ENCODE measurements at places on chromosomes 11 and 22.

GRCh38 chr11:116513894-116514293, 258.9 kb downstream of the BUD13 start:
- no peak for DNase-seq

DNA sequence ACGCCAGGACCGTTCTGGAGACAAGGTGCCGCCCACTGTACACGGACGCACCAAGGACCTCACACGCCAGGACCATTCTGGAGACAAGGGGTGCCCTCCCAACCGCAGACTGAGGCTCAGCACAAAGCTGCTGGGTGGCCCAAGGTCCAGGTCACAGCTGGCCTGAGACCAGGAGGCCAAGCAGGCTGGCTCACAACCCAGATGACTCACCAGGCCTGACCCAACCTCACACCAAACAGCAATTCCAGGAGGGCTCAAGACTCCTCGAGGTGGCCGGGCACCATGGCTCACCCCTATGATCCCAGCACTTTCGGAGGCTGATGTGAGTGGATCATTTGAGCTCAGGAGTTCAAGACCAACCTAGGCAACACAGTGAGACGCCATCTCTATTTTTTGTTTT, 14.8 kb downstream of the BRD1 start:
- no peak for DNase-seq

DNA sequence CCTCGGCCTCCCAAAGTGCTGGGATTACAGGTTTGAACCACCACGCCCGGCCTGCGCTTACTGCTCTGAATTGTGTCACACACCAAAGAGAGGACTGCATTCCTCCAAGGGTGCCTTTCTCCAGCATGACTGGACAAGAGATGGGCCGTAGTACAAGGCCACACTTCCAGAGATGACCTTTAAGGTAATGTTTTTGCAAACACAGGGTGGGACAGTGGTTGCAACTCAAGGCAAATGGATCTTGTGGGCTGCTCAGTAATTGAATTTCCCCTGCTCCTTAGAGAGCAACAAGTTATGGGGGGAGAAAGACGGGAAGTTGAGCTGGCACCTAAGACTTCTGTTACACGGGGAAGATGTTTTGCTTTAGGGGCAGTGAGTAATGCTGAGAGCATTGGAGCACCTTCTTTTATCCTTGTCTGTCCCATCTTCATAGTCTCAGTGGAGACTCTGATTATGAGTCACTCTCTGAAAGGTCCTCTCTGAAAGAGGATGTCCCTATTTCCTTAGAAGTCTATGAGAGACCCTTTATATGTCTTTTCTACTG, 66.3 kb downstream of the C11orf91 start:
- DNase-seq = no peak

GRCh38 chr11:68354148-68354872, 41.9 kb downstream of the LRP5 start:
- DNase-seq = no peak

DNA sequence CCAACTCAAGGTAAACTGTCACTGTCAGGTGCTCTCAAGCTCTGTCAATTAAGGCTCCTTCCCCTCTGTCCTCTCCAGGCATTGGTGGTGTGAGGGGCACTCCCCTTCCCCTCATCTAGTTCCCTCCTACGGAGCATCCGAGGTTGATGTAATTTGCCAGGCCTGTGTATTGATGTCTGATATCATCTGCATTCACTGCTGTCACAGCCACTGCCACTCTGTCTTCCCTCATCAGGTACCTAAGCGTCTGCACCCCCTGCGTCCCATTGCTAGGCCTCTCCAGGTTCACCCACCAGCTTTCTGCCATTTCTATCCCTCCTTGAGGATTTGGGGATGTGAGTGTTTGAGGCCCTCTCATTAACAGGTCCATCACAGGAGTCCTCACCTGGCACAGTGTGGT, 50.0 kb upstream of the SYT13 start:
- no peak for DNase-seq

DNA sequence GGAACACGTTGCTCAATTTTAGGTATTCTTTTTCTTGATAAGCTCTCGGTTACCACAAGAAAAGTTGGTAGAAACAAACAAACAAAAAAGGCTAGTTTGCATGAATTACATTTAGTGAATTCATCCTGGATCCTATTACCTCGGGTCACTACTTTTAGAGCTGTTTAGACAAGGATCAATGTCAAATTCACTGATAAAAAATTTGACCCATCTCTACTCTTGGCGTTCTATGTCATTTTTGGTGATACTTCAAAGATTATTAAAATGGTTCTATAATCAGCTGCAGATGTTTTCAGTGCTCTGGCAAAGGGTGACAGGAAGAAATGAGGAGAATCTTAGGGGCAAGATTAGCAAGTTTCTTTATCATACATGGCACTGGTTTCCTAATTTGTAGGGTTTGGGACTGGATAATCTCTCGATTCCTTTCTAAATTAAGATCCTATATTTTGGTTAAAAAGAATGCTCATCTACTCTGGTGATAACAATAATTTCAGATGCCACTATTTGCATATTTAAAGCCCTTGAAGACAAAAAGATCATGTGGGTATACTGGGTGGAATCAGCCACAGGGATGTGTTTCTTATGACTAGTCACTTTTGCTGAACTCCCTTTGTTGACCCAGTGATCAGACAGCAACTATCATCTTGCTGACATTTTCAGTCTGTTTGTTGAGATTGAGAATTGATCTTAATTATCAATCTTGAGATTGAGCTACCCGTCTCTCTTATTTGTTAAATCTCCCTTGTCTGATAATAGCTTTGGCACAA, 442.9 kb downstream of the AASDHPPT start:
- DNase-seq = no peak

DNA sequence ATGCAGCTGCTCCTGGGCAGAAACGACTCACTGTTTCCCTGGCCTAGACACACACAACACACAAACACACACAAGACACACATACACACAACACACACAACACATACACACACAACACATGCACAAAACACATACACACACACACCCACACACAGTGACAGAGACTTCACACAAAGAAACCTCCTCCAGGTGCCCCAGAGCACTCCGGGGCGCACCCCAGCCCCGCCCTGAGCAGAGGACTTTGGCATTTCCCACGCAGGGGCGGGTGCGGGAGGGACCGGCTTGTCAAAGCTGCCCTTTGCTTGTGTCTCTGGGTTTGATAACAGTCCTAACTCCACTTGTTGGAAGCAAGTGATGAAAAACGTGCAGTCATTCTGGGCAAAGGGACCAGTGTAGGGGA, 6.5 kb downstream of the APOBEC3A start:
- no peak for DNase-seq

- DNase-seq = no peak
These were observed 134.9 kb downstream of the CCDC81 start for GRCh38 chr11:86509588-86509974.

DNA sequence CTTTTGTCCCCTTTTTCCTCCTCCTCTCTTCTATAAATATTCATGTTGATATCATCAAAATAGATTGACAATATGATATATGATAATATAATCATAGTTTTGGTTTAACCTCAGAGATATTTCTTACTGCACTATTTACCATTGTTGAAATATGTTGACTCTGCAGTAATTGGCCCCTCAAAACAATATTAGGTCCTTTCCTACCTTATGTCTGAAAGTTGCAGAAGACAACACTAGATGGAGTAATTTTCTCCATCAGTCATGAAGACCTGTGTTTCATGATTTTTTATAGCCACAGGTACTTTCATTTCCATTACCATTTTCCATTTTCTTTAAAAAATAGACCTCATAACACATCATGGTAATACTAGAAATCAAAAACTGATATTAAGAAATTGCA, 284.4 kb downstream of the LUZP2 start:
- DNase-seq = no peak

Measured in putamen (tissue), 1 donor.